AG10803 (cell line): ENCODE measurements at places on chromosomes 1 and 21.
A peak's percentile ranks its signal among the peaks of the same experiment; 100 is the strongest.

GRCh38 chr1:91402023-91402422 is 2.6 kb downstream of the HFM1 start:
- peak; percentile 15 for DNase-seq

- DNase-seq: peak; percentile 17
Observed at GRCh38 chr1:40898431-40898901, 36.3 kb upstream of the CITED4 start.

- no peak for DNase-seq
Observed at GRCh38 chr1:154465621-154466195, 36.3 kb upstream of the TDRD10 start.

GRCh38 chr1:87735750-87736149 is 407.1 kb downstream of the LMO4 start:
- DNase-seq: no peak

- peak; percentile 37 for DNase-seq
Observed at GRCh38 chr1:98110674-98111073, 189.8 kb upstream of the DPYD start.
